ENCODE measurements at places on chromosomes 13 and 19.

DNA sequence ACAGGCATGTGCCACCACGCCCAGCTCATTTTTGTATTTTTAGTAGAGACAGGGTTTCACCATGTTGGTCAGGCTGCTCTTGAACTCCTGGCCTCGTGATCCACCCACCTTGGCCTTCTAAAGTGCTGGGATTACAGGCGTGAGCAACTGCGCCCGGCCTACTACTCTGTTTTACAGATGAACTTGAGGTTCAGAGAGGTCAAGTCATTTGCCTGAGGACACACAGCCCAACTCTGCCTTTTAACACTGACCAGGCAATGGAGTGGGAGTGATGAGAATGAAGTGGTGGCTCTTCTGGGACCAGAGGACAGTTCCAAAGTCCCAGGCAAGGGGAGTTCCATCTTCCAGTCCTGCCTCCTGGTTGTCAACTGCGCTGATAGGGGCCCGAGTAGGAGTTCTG lies 41.4 kb downstream of the CERS4 start:
- no peak for DNase-seq

GRCh38 chr13:92313382-92313781 lies 913.2 kb upstream of the GPC6 start:
- DNase-seq: no peak

GRCh38 chr13:35514801-35515502 lies 38.5 kb upstream of the MAB21L1 start:
- no peak for DNase-seq

GRCh38 chr13:50074843-50075242 lies 59.6 kb downstream of the KCNRG start:
- no peak for DNase-seq

DNA sequence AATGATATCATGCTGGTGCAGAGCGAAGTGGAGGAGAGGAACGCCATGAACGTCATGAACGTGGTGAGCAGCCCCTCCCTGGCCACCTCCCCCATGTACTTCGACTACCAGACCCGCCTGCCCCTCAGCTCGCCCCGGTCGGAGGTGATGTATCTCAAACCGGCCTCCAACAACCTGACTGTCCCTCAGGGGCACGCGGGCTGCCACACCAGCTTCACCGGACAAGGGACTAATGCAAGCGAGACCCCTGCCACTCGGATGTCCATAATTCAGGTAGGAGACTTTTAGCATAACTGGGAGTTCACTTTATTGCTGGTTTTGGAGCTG lies 3.3 kb downstream of the PCDH17 start:
- no peak for DNase-seq

DNA sequence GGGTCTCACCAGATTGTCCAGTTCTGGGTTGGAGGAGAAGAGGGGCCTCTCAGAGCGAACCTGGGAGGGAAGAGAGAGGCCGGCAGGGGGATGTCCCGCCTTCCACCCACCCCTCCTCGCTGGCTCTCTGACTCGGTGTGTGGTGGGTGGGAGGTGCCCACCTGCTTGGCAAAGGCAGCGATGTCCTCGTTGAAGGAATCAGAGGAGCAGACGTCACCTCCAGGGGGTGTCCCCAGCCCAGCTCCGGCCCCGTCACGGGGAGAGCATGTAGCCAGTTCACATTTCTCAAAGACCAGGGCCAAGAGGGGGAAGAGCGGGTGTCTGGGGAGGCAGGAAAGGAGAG lies 2.7 kb downstream of the MEIS3 start:
- no peak for DNase-seq

Data from esophagus squamous epithelium (tissue), 5 donors.